Activated gamma-delta T cell treated with Interleukin-2 at 50 U/mL for 16 hours (primary cell): ENCODE measurements at places on chromosomes 5 and 9.

GRCh38 chr5:123000731-123001130 is 35.8 kb downstream of the PPIC start:
- DNase-seq, result no peak

GRCh38 chr5:54610197-54610944 is 92.8 kb downstream of the SNX18 start:
- peak; percentile 18 for DNase-seq

GRCh38 chr5:171986772-171987171 is 19.7 kb downstream of the FBXW11 start:
- DNase-seq, result no peak

- DNase-seq, result no peak
These were observed 83.4 kb downstream of the PHF2 start for GRCh38 chr9:93659837-93660177.

- no peak for DNase-seq
These were observed 30.5 kb downstream of the TRIO start for GRCh38 chr5:14173377-14174229.

GRCh38 chr5:32595118-32595517 is 9.8 kb downstream of the SUB1 start:
- DNase-seq, result no peak

- no peak for DNase-seq
These were observed 279.2 kb upstream of the TYRP1 start for GRCh38 chr9:12413986-12414385.

- no peak for DNase-seq
These were observed 259.2 kb upstream of the RGMB start for GRCh38 chr5:98514215-98514614.

GRCh38 chr5:34700078-34700452 is 43.9 kb downstream of the RAI14 start:
- DNase-seq, result no peak

DNA sequence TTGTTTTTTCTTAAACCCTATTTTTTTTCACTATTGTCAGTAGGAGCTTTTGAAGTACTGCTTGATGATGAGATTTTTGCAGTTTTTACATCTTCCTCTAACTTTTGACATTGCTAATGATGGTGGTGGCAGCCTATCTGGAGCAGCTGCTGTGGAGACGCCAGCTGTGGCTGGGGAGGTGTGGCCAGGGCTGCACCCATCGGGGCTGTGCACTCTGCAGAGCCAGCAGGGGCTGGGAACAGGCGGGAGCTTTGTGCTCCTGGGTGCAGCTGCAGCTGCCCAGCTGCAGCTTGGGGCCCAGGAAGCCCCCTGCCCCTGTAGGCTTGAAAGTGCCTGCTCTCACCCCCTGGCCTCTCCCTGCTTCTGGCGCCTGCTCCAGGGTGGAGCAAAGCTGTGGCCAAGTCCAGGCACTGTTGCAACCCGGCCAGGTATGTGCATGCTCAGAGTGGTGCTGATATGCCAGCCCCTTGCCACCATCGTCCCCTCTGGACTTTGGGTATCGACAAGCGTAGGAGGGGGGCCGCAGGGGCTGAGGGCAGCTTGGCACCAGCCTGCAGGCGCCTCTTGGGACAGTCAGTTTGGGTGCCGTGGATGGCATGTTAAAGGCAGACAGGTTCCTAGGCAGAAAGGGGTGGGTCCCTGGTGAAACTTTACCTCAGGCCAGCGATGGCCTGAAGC is 39.2 kb downstream of the FER start:
- no peak for DNase-seq

DNA sequence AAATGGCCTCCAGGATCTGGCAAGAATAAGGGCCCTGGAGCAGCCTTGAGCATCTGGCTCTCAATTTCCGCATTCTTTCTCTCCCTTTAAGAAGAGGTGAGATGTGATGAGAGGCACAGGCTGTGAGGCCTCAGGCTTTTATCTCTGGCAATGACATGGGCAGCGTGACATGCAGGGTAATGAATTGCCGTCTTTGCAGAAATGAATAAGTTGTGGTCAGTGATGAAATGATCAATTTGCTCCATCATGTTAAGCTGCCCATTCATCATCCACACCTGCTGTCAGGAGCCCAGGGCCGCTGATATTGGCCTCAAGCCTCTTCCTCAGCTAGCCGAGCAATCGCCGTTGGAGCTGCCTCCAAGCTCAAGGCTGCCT is 265.3 kb downstream of the TRIM32 start:
- no peak for DNase-seq

DNA sequence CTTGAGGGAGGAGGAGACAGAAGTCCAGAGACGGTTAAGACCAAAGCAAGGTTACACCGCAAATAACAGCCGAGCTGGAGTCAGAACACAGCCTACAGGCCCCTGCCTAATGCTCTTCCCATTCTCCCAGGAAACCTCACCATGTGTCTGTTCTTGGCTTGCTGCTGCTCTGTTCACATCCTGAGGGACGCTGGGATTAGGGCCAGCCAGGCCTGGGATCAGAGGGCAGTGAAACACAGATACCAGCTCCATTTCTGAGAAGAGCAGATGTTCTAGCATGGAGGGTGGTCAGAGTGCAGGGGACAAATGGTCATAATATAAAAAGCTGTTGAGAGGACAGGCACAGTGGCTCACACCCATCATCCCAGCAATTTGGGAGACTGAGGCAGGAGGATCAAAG is 124.8 kb upstream of the LARP1 start:
- DNase-seq, result no peak

GRCh38 chr5:389197-389821 is 53.7 kb upstream of the EXOC3 start:
- no peak for DNase-seq

DNA sequence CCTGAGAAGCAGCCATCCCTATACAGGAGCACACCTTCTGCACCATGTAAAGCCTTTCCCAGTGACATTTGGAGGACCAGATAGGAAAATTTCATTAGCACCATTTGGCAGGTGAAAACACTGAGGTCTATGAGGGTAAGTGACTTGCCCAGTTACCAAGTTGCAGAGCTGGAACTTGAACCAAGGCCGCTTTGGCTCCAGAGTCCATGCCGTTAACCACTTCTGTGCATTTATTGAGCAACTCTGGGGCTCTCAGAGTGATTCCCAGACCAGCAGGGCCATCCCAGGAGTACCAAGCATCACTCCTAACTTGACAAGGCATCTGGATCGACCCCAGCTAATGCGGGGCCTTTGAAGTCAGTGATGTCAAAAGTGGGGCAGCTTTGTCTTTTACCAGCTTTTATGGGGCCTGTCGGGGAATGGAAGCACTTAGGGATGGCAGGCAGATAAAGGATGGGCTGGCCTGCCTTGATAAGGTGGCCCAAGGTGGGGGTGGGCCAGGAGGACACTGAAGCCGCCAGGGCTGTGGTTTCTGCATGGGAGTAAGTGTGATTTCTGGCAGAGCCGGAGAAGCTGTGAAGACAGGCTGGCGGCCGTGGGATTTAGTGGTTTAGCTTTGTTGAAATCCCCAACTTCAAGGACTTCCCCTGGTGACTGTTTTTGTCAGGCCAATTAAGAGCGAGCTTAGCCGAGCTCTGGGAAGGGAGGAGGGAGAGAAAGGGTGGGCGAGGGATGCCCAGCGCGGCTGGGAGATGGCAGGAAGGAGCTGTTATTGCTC is 127.3 kb downstream of the MACROH2A1 start:
- DNase-seq, result no peak

- DNase-seq, result no peak
These were observed 140.7 kb upstream of the RANBP3L start for GRCh38 chr5:36442352-36442751.

GRCh38 chr9:23423999-23424398 is 402.0 kb downstream of the ELAVL2 start:
- DNase-seq, result no peak

DNA sequence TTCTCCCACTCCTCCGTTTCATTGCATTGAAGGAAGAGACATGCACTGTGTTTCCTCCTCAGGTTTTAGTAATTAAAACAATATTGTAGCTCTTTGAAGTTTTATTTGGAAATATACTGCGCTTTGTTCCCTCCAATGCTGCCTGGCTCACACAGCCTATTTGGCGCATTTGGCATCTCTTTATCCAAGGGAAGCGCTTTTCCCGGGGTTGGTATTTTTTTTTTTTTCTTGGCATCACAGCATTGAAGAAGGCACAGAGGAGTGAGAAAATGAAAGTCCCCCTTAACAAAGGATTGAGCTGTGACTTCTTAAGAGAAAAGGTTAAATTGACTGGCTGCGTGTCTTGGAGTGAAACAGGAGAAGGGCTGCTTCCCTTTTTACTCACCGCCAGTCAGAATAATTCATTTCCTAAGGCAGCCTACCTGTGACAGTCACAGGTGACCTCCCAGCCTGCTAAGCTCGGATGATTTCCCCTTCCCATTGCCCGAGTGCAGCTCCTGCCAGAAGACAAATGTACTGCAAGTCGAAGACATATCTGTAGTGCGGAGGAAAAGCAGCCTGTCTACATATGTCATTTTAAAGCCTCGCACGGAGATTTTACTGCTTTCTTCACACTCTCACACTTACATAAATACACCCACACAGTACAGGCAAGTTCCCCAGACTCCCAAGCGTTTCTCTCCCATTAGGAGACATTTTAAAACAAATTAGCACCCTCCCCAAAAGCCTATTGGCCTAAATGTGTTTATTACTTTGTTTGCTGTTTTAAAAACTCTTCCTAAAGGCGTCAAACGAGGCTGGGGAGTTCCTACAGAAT is 665.5 kb upstream of the ZNF608 start:
- no peak for DNase-seq

- no peak for DNase-seq
These were observed 185.8 kb downstream of the CD180 start for GRCh38 chr5:67010684-67011409.
